ENCODE measurements at places on chromosomes 3 and 15.
A peak's percentile ranks its signal among the peaks of the same experiment; 100 is the strongest.

- no peak for DNase-seq
These were observed 58.3 kb upstream of the ATG7 start for GRCh38 chr3:11213810-11214450.

DNA sequence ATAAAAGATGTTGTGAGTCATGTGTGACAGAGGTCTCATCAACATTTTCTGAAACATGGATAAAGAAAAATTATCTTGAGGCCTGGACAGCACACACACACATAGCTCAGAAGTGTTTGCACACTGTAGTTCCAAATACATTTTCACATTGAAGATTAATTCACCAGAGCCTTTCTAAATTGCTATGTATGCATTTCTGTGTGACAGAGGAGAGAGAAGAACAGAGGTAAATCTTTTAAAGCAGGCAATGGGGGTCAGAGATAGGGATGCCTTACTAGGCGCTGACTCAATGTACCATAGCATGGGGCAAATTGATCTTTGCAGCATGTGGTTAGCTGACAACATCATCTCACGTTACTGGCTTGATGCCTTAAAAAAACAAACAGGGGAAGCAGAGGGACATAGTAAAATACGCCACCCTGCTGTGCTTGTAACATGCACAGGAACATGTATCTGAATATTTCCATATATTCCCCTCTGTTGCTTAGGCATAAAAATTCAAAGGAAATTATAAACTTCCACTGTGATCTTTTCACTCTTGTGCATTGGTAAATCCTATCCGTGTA is 7.7 kb downstream of the POU1F1 start:
- DNase-seq, result no peak

DNA sequence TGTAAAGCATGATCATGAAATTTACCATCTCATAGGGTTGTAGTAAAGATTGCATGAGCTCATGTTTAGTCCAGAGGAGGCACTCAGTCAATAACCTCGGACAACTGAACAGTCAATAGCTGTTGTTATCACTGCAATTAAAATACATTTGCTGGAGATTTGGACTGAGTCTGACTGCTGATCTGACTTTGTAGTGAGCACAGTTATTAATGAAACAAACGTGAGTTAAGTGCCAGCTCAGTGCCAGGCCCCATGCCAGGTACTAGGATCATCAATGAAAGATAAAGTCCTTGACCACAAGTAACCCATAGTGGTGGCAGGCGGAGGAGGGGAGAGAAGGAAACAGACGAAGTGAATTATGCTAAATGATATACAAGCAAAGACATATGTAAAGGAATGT is 43.7 kb upstream of the PRICKLE2 start:
- DNase-seq, result no peak

GRCh38 chr3:188940573-188940932 is 231.2 kb upstream of the TPRG1 start:
- DNase-seq, result no peak

- no peak for DNase-seq
These were observed 42.5 kb upstream of the MME start for GRCh38 chr3:155037508-155038202.

GRCh38 chr3:188008582-188009213 is 145.3 kb upstream of the LPP start:
- no peak for DNase-seq

GRCh38 chr15:38373016-38373415 is 80.9 kb upstream of the FAM98B start:
- no peak for DNase-seq

DNA sequence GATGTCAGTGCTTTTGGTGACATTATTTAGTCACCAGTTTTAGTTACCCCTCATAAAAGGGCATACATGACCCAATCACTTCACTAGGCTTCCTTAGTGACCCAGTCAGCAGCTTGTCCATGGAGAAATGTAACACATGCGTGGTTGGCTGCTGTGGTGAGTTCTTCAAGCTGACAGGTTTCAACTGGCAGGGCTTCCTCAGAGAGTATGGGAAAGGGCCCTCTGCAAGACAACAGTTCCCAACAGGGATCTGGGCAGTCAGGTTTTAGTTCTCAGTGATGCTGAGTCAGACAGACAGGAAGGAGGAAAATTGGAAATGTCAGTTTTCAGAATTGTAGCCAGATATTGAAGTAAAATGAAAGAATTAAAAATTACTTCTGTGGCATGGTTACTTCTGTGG is 282.5 kb downstream of the TBL1XR1 start:
- DNase-seq, result no peak

DNA sequence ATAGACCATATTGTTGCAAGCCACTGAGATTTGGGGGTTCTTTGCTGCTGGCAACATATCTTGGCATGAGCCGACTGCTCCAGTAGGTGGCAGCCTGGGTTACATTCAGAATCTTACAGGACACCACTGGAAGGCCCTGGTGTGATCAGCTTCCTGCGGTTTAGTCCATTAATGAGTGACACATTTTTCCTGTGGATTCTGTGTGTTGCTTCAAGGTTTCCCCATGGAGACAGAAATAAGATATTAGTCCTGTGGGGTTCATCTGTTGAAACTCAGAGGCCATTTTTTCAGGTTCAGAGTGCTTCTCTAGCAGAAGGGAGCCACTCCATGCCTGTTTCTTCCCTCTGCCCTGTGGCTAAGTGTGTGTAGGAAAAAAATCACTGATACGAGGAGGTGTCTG is 116.2 kb downstream of the MFSD1 start:
- DNase-seq, result peak; percentile 48

- DNase-seq, result no peak
These were observed 72.1 kb upstream of the FNDC3B start for GRCh38 chr3:171967137-171967783.

GRCh38 chr15:80141916-80142598 is 10.7 kb upstream of the FAH start:
- no peak for DNase-seq

GRCh38 chr3:127479449-127479848 is 111.1 kb downstream of the TPRA1 start:
- no peak for DNase-seq

DNA sequence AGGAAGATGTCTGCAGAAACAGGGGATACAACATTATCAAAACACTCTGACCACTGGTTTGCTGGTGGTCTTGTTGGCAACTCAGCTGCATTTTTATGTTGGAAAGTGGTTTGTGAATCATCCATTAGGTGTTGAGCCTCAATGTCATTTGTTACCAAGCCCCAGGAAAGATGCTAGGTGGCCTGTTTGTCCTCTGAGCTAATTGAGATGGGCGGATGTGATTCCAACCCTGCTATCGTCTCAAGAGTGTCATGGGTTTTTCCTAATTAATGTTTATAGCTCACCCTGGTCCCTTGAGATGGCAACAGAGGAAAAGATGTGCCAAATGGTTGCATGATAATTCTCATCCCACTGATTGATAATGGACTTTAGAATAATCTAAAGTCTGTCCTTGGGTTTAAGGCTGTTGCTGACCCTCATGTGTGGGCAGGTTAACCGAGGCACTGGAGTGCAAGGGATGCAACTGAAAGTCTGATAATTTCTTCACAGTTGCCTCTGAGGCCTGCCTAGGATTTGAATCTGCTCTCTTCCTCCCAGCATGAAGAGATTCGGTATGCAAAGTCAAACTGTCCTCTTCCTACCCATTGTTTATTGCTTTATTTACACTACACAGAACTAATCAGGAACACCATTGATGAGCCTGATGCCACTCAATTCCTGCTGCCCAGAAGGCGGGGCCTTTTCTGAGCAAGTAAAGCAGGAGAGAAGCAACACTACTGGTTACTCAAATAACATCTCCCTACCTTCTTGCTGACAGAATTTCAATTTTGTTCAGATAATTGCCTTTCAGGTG is 166.2 kb upstream of the TBC1D5 start:
- DNase-seq, result no peak

DNA sequence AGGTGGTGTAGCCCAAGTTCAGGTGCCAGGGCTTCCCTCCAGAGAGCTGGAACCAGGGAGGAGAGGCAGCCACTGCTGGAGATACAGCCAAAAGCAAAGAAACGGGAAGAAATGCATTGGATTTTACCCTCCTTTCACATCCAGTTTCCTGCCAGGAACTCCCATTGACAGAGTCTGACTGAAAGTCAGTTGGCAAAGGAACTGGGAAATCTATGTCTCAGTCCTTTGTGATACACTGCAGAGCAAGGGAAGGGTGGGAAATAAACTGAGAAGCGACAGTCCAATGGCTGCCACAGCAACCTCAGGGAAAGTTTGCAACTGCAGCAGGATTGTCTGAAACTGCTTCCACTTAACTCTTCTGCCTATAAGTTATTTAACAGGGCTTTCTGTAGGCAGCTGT is 142.6 kb downstream of the SATB1 start:
- no peak for DNase-seq

- DNase-seq, result no peak
These were observed 60.8 kb downstream of the RYK start for GRCh38 chr3:134189849-134190248.

Measured in HS-27A (cell line).